ENCODE measurements at places on chromosomes 16 and 17.
A peak's percentile ranks its signal among the peaks of the same experiment; 100 is the strongest.

GRCh38 chr17:57294629-57295501, 38.5 kb downstream of the MSI2 start:
- DNase-seq: no peak

GRCh38 chr16:11144122-11144521, 111.9 kb downstream of the SOCS1 start:
- DNase-seq: no peak

DNA sequence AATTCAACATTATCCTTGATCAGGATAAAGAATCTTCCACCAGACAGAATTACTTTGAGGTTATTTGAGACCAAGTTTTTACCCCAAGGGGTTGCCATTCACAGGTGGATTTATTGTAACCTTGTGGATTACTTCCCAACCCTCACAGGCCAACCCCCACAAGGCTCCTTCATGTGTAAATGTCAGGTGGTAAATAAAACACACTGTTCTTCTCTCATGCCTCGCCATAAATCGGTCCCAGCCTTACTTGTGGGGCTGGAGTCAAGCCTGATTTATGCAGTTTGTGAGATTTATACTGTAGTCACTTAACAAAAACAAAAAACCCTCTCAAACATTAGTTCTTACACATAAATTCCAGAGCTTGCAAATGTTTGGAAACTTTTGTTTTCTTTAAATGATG, 98.6 kb upstream of the IRX3 start:
- DNase-seq: no peak

DNA sequence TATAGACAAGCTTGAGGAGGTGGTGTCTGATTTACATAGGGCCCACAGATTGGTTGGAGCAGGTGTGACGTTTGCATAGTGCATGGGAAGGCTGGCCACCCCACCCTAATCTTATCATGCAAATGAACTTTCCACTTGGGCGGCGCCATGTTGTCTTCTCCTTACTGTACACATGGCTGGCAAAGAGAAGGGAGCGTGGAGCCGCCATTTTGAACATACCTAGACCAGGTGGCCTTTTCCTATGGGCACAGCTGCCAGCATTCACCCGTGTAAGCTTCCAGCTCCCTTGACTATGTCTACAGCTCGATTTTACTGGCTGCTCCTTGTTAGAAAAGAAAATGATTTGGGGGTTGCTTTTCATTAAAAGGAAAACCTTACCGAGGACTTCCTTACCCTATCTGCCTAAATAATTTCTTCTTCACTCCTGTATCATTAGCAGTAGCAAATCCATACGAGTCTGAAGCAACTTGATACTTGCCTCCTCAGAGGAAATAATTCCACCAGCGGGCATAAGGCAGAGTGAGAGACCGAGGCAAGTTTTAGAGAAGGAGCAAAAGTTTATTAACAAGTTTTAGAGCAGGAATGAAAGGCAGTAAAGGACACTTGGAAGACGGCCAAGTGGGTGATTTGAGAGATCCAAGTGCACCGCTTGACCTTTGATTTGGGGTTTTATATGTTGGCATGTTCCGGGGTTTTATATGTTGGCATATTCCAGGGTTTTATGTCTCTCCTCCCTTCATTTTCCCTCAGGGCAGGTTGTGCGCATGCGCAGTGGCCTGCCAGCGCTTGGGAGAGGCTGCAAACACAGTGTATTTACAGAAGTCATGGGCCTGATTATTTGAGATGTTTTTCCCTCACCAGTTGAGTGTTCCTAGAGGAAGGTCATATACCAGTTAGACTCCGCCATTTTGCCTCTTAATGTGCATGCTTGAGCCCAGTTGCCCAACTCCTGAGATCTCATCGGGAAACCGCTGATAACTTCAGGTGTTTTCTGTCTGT, 65.7 kb downstream of the MARF1 start:
- DNase-seq: no peak

DNA sequence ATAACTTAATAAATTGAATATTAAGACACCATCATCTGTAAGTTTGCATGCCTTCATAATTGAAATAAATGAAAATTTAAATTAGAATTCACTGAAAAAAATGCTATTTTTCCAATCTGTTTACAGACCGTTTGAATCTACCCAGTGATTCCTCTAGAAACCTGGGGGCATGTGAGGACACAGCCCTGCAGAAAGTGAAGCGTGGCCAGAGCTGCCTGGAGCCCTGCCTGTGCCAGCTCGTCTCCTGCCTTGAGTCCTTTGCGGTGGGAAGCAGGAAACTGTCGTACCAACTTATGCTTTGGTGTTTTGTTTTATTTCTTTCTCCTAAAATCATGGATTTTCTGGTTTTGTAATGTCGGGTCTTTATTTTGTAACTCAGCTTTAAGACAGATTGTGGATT, 67.8 kb upstream of the FA2H start:
- DNase-seq: no peak

DNA sequence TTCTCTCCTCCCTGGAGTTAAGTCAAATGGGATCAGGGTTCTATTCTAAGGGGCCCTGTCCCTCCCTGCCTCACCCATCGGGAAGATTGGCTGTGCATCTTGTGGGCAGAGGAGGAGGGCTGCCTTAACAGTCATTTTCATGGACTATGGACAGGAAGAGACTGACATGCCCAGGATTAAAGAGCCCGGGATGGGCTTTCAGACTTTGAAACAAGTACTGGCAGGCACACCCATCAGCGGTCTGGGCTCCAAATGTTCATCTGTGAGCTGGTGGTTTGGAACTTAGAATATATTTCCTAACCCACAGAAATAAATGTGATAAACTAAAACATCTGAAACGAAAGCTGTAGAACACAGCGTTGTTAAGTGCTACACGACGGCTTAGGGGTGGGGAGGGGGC, 6.5 kb downstream of the SLC6A4 start:
- peak; percentile 45 for DNase-seq

- DNase-seq: no peak
Measured at GRCh38 chr16:68000450-68000849, 1.2 kb upstream of the DPEP2 start.

DNA sequence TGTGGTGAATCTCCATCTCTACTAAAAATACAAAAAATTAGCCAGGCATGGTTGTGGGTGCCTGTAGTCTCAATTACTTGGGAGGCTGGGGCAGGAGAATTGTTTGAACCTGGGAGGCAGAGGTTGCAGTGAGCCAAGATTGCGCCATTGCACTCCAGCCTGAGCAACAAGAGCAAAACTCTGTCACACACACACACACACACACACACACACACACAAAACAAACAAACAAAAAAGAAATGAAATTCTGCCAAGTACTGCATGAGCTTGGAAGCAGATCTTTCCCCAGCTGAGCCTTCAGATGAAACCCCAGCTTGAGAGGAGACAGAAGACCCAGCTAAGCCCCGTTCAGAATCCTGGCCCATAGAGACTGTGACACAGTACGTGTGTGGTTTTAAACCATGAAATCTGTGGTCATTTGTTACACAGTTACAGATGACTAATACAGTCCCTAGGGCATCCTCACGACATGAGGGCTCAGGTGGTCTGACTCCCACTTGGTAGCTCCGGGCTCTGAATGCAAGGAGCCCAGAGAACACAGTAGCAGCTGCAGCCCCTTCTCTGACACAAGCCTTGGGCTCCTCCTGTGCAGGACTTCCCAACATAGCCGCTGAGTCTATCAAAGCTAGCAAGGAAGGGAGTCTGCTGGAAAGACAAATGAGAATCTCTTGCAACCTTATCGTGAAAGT, 132.8 kb downstream of the SEC14L1 start:
- DNase-seq: no peak

- no peak for DNase-seq
Measured at GRCh38 chr17:49676276-49676868, 1.5 kb downstream of the SPOP start.

DNA sequence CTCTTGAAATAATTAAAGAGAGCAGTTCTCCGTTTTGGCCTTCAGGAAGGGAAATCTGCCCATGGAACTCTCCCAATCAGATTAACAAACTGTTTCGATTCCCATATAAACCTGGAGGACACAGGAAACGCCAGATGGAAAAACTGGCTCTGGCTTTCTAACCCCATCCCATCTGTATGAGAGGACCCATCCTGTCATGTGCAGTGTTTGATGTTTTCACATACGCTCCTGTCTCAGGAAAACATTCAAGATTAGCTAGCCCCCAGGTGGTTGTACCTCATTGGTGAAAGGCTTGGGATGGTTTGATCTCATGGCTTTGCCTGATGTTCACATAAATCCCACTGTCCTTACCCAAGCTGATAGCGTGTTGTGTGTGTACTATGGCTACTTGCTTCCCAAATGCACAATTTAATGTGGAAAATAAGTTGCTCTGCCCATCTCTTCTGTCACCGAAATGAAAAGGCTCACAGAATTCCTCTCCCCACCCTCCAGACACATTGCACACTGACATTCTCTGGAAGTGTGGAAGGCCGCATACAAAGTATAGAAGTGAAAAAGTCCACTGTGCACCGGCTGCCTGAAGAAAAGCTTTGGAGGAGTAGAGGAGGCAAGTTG, 18.2 kb upstream of the ERN1 start:
- DNase-seq: no peak

GRCh38 chr16:23324727-23325126, 22.6 kb downstream of the SCNN1B start:
- DNase-seq: no peak

DNA sequence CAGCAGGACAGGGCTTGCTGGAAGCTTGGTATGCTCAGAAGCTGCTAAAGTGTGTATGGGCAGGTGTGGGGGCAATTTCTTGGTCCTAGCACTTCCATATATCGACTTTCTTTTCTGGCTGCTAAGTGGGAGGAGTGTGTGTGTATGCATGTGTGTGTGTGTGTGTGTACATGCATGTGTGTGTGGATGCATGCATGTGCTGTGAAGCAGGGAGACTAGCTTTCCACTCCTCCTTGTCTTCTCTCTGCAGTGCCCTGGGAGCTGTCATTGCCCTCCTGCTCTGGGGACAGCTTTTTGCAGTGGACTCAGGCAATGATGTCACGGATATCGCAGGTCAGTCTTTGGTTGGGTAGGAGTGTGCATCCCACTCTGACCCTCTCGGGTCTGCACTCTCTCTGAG, 1.6 kb downstream of the HP start:
- no peak for DNase-seq

DNA sequence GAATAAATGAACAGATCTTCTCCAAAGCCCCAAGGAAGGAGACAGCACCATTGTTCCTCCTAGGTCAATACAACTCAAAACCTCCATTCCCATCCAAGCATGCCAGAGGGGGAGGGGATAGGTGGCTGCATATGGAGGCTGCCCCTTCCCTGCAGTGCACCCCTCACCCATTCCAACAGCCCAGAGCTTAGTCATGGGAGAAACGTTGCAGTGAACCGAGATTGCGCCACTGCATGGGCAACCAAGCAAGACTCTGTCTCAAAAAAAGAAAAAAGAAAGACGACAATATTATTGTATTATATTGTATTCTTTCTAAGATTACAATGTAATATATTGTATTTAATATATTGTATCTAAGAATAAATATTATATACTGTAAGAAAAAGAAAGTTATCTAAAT, 36.4 kb upstream of the CD300E start:
- DNase-seq: peak; percentile 4

- no peak for DNase-seq
Measured at GRCh38 chr17:33786478-33786877, 468.6 kb upstream of the CCL2 start.

- no peak for DNase-seq
Measured at GRCh38 chr17:63412234-63412633, 33.9 kb downstream of the CYB561 start.

- no peak for DNase-seq
Measured at GRCh38 chr16:88983165-88983564, 6.2 kb upstream of the CBFA2T3 start.

DNA sequence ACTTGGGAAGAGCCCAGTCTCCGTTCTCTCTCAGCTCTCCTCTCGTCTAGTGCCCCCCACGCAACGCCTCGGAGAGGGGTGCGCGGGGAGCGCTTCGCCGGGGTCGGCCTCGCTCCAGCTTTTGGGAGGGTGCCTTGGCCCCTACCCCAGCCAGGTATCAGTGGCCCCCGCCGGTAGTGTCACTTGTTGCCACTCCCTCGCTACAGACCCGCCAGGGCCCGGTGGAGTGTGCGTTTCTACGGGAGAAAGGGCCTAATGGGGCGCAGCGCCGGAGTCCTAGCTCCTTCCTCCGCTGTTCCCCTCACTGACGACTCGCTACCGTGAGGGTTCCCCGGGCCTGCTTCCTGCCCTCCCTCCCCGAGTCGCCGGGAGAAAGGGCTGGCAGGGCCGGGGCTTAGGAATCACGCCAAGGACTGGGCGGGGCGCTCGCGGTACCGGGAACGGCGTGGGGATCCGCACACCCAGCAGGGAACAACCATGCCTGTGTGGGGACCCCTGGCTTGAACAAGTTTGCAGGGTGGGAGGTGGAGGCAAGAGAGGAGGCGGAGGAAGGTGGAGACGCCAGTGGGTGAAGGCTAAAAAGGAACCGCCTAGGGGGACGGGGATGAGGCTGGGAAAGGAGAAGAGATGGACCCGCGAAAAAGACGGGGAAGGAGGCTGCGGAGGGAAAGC, 997 bp upstream of the CDH11 start:
- no peak for DNase-seq

- no peak for DNase-seq
Measured at GRCh38 chr16:73290258-73290657, 242.3 kb upstream of the ZFHX3 start.

- no peak for DNase-seq
Measured at GRCh38 chr17:46883871-46884520, 32.6 kb downstream of the WNT9B start.

- DNase-seq: peak; percentile 69
Measured at GRCh38 chr16:3458278-3458851, 14.9 kb downstream of the NAA60 start.

GRCh38 chr16:716200-716568, 1.3 kb downstream of the METRN start:
- DNase-seq: no peak

GRCh38 chr17:10557422-10557821, 8.0 kb upstream of the MYH2 start:
- DNase-seq: no peak

DNA sequence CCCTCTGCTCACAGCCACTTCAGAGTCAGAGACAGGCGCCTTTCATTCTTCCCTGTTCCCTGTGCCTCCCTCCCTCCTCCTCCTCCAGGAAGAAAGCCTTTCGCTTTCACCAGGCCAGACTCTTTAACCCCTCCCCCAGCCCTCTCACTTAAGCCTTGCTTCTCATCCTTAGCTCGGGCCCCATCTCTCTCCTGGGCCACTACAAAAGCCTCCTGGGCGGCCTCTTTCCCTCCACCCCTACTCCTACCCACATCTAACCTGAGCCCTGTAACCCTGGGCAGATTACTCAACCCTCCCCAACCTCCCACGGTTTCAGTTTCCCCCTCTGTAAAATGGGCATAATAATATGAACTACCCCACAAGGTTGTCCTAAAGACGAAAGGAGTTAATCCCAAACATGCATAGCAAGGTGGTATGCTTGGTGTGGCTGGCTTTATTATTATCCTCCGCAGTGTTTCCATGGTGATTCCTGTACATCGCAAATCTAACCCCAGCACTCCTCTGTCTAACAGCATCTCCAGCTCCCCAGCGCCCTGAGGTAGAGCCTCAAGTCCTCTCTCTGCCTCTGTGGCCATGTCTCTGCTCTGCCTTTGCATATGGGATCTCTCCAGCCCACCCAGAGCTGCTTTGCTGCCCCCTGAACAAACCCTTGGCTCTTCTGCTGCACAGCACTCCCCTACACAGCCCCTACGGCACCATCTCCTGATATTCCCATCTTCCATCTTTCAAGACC, 17.7 kb downstream of the PIMREG start:
- DNase-seq: no peak
